ENCODE measurements at places on chromosomes 16 and 17. TPM values are rescaled to one million over a fixed set of nuclear protein-coding genes. Genes with fewer than 3 reads are reported as not detected.

Gene GFOD2
- total RNA-seq, result 16.7 TPM

Gene KRT15
- total RNA-seq, result 0.63 TPM

Gene RNF222
- total RNA-seq, result not detected

Gene KRT33B
- not detected for total RNA-seq

Gene SDR42E1
- 0.16 TPM for total RNA-seq

Gene KRTAP4-5
- not detected for total RNA-seq

Gene GHDC
- total RNA-seq, result 4.1 TPM

Gene TNK1
- 0.09 TPM for total RNA-seq

Gene RCVRN
- not detected for total RNA-seq

Gene DOC2A
- 0.34 TPM for total RNA-seq

Gene DNASE1
- 23.3 TPM for total RNA-seq

Gene KRT14
- total RNA-seq, result 0.16 TPM

Gene SLC52A1
- total RNA-seq, result 0.32 TPM

Gene POLR3K
- 2.7 TPM for total RNA-seq

Gene ARHGDIG
- 0.77 TPM for total RNA-seq

Gene ALOX12
- 0.09 TPM for total RNA-seq

Gene KRTAP16-1
- not detected for total RNA-seq

Gene C17orf67
- 0.60 TPM for total RNA-seq

Gene NUPR1
- 18.9 TPM for total RNA-seq

Gene NOD2
- not detected for total RNA-seq

Gene PRR35
- total RNA-seq, result not detected

Gene ABCA6
- total RNA-seq, result 31.7 TPM

Gene SLC16A6
- 0.09 TPM for total RNA-seq

Gene CA5A
- not detected for total RNA-seq

Gene SHPK
- 10.9 TPM for total RNA-seq

Gene CNGB1
- total RNA-seq, result not detected

Gene MT1A
- total RNA-seq, result not detected

Gene TMEM114
- not detected for total RNA-seq

Gene ZMYND15
- not detected for total RNA-seq

Gene SPATA20
- total RNA-seq, result 67.0 TPM

Gene UTS2R
- not detected for total RNA-seq

Gene CDK12
- total RNA-seq, result 17.2 TPM

Gene ZG16
- total RNA-seq, result not detected

Gene CREBBP
- 16.1 TPM for total RNA-seq

Gene ABCC12
- not detected for total RNA-seq

Gene SMARCE1
- 93.0 TPM for total RNA-seq

Gene FBXO39
- 0.09 TPM for total RNA-seq

Gene CFAP52
- total RNA-seq, result 0.63 TPM

Gene MRPL12
- 7.6 TPM for total RNA-seq

Gene RAPGEFL1
- total RNA-seq, result 0.52 TPM

Gene PLXDC1
- total RNA-seq, result 2.4 TPM

Gene LAT
- 1.1 TPM for total RNA-seq

Gene MYH13
- total RNA-seq, result not detected

Gene ZNF205
- 12.1 TPM for total RNA-seq

Gene VAT1L
- not detected for total RNA-seq

Gene MATCAP1
- total RNA-seq, result 27.7 TPM

Gene SOCS1
- 9.8 TPM for total RNA-seq

Gene PHOSPHO1
- not detected for total RNA-seq
